ENCODE measurements at places on chromosomes 1 and 21. TPM values are rescaled to one million over a fixed set of nuclear protein-coding genes. Genes with fewer than 3 reads are reported as not detected.

OR2T35 gene
- not detected for polyA plus RNA-seq

AMY1C gene
- polyA plus RNA-seq: not detected

ATP1A1 gene
- polyA plus RNA-seq: 184 TPM

UBQLN4 gene
- 33.9 TPM for polyA plus RNA-seq

COL24A1 gene
- 1.3 TPM for polyA plus RNA-seq

KCND3 gene
- 3.0 TPM for polyA plus RNA-seq

OR2T11 gene
- not detected for polyA plus RNA-seq

DNASE2B gene
- not detected for polyA plus RNA-seq

SPATA46 gene
- not detected for polyA plus RNA-seq

PPFIA4 gene
- polyA plus RNA-seq: 0.53 TPM

HCRTR1 gene
- not detected for polyA plus RNA-seq

RAP1GAP gene
- polyA plus RNA-seq: 4.6 TPM

TMEM240 gene
- polyA plus RNA-seq: 30.3 TPM

SUSD4 gene
- 70.1 TPM for polyA plus RNA-seq

GNG12 gene
- 121 TPM for polyA plus RNA-seq

ATF6 gene
- polyA plus RNA-seq: 7.9 TPM

ST6GALNAC3 gene
- polyA plus RNA-seq: 4.0 TPM

DNA sequence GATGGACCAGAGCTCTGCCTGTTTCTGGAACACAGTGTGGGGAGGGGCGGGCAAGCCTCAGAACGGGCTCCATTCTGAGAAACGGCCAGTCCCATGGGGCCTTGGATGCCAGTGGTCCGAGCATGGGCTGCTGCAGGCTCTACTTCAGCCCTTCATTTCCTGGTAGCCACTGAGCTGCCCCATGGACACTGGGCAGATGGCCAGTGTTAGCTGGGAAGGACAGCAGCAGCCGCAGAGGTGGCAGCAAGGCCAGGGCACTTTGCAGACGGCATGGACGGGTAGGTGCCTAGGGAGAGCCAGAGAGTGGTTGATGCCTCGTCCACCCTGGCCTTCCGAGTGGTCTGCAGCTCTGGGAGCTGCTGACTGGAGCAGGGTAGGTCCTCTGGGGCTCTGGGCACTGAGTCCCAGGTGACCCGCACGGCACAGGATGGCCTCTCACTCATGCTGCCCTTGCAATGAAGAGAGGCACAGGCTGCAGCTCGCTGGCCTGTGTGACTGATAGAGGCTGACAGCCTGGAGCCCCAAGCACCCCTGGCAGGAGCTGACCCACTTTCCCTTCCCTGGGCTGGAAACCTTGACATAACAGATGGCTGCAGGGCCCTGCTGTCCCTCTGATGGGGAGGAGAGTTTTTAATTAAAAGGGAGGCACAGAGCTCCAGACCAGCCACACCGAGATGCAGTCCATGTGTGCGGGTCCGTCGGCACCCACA lies 87.7 kb upstream of the COL6A1 start:
- DNase-seq: no peak
- no peak overlapping the region for H3K4me3 ChIP-seq
- no peaks in the 10 kb centered on the region for H3K36me3 ChIP-seq
- H3K27ac ChIP-seq: no peak overlapping the region
- no peaks in the 10 kb centered on the region for H3K4me1 ChIP-seq

GRCh38 chr1:64967381-64967780 lies 1.0 kb upstream of the JAK1 start:
- no peak overlapping the region for H3K4me3 ChIP-seq
- DNase-seq: no peak
- H3K4me1 ChIP-seq: peaks cover 2% of the 10 kb centered on the region
- H3K36me3 ChIP-seq: no peaks in the 10 kb centered on the region
- H3K27me3 ChIP-seq: no peaks in the 10 kb centered on the region
- H3K27ac ChIP-seq: no peak overlapping the region

GRCh38 chr1:225607355-225607754 lies 45.6 kb downstream of the ENAH start:
- H3K27ac ChIP-seq: peak overlapping the region; percentile 28
- no peaks in the 10 kb centered on the region for H3K27me3 ChIP-seq
- DNase-seq: no peak
- H3K36me3 ChIP-seq: no peaks in the 10 kb centered on the region
- H3K4me3 ChIP-seq: no peak overlapping the region

DNA sequence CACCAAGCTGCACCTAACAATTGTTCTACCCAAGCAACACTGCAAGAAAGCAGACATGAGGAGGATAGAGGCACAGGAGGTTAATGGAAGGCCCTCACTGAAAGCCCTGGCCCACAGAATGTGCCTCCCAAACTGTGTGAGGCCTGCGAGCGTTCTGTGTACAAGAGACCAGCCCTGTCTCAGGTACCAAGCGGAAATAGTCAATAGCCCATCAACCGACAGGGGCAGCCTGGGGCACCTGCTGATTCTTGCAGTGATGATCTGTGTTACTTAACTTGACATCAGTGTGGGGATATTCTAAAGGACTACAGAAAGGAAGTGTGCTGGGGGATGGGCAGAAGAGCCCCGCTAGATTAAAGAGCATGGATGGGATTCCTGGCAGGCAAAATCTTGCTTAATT lies 392.4 kb downstream of the KCNH1 start:
- no peaks in the 10 kb centered on the region for H3K4me1 ChIP-seq
- no peak for DNase-seq
- no peak overlapping the region for H3K27ac ChIP-seq
- H3K27me3 ChIP-seq: no peaks in the 10 kb centered on the region
- H3K4me3 ChIP-seq: no peak overlapping the region
- H3K36me3 ChIP-seq: no peaks in the 10 kb centered on the region

DNA sequence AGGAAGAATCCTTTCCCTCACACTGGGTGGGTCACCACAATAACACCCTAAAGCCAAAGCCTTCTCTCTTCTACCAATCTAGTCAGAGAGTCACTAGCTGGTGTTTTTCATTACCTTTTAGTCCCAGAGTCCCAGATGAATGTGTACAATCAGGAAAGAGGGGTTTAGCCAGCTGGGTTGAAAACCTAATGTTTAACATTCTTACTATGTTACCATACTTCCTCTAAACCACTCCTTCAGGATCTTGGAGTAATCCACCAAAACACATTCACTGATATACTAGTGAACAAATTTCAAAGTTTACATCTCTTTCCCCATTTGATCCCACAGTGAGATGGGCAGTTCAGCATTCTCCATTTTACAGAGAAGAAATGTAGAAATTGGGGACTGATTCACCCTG lies 9.7 kb downstream of the LPAR3 start:
- no peaks in the 10 kb centered on the region for H3K27me3 ChIP-seq
- H3K36me3 ChIP-seq: no peaks in the 10 kb centered on the region
- no peak overlapping the region for H3K4me3 ChIP-seq
- no peak overlapping the region for H3K27ac ChIP-seq
- H3K4me1 ChIP-seq: no peaks in the 10 kb centered on the region

- H3K4me1 ChIP-seq: peaks cover 13% of the 10 kb centered on the region
- peak overlapping the region; percentile 29 for H3K4me3 ChIP-seq
- H3K36me3 ChIP-seq: no peaks in the 10 kb centered on the region
- peak; percentile 71 for DNase-seq
Observed at GRCh38 chr21:45130324-45130774, 56.0 kb downstream of the ADARB1 start.

GRCh38 chr1:61125263-61125662 lies 42.9 kb downstream of the NFIA start:
- H3K4me1 ChIP-seq: peaks cover 2% of the 10 kb centered on the region
- no peaks in the 10 kb centered on the region for H3K27me3 ChIP-seq

GRCh38 chr1:101509370-101509769 lies 272.6 kb downstream of the S1PR1 start:
- no peak overlapping the region for H3K27ac ChIP-seq
- no peak for DNase-seq
- H3K4me3 ChIP-seq: no peak overlapping the region

DNA sequence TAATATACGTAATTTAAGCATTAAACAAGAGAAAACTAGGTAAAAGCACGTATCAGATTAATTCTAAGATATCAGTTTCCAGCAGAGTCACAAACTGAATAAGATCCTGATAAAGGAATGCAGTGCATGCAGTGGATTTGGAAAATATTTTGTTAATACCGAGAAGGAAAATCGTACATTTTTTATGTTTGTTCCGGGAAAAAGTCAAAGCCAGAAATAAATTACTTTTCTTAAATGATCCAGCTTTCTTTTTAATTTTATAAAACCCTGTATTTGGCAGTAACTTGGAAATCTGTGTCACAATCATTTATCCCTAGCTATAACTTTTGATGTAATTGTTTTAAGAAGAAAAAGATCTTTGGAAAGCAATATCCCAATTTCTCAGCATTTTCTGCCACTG lies 955 bp downstream of the PALMD start:
- H3K4me3 ChIP-seq: peak overlapping the region; percentile 31
- H3K27me3 ChIP-seq: no peaks in the 10 kb centered on the region

- H3K4me3 ChIP-seq: peak overlapping the region; percentile 89
- no peaks in the 10 kb centered on the region for H3K36me3 ChIP-seq
- H3K27me3 ChIP-seq: no peaks in the 10 kb centered on the region
- H3K27ac ChIP-seq: peak overlapping the region; percentile 80
- no peak for DNase-seq
- H3K4me1 ChIP-seq: peaks cover 2% of the 10 kb centered on the region
Observed at GRCh38 chr1:228101994-228102790, 933 bp downstream of the C1orf35 start.

DNA sequence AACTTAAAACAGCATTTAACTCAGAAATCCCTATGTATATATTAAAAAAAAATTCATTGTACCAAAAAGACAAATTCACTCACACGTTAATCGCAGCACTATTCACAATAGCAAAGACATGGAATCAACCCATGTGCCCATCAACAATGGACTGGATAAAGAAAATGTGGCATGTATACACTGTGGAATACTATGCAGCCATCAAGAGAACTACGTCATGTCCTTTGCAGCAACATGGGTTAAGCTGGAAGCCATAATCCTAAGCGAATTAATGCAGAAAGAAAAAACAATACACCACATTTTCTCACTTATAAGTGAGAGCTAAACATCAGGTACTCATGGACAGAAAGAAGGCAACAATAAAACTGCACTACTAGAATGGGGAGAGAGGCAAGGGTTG lies 99.4 kb downstream of the FAF1 start:
- H3K4me1 ChIP-seq: no peaks in the 10 kb centered on the region
- H3K36me3 ChIP-seq: no peaks in the 10 kb centered on the region
- no peaks in the 10 kb centered on the region for H3K27me3 ChIP-seq
- H3K27ac ChIP-seq: no peak overlapping the region

GRCh38 chr1:39189592-39190041 lies 14.9 kb upstream of the MACF1 start:
- no peak overlapping the region for H3K4me3 ChIP-seq
- DNase-seq: no peak
- H3K27me3 ChIP-seq: no peaks in the 10 kb centered on the region
- H3K36me3 ChIP-seq: no peaks in the 10 kb centered on the region
- H3K27ac ChIP-seq: no peak overlapping the region
- peaks cover 2% of the 10 kb centered on the region for H3K4me1 ChIP-seq

GRCh38 chr1:23132033-23132432 lies 36.6 kb downstream of the LUZP1 start:
- no peak overlapping the region for H3K27ac ChIP-seq
- peaks cover 1% of the 10 kb centered on the region for H3K4me1 ChIP-seq
- no peak for DNase-seq
- no peak overlapping the region for H3K4me3 ChIP-seq

- no peak overlapping the region for H3K27ac ChIP-seq
- H3K36me3 ChIP-seq: no peaks in the 10 kb centered on the region
- DNase-seq: no peak
- no peaks in the 10 kb centered on the region for H3K4me1 ChIP-seq
- no peaks in the 10 kb centered on the region for H3K27me3 ChIP-seq
Observed at GRCh38 chr1:101112051-101112780, 86.6 kb upstream of the DPH5 start.

- no peaks in the 10 kb centered on the region for H3K27me3 ChIP-seq
- no peaks in the 10 kb centered on the region for H3K36me3 ChIP-seq
- no peak overlapping the region for H3K4me3 ChIP-seq
- H3K27ac ChIP-seq: no peak overlapping the region
- H3K4me1 ChIP-seq: no peaks in the 10 kb centered on the region
Observed at GRCh38 chr1:45407629-45408287, 67.5 kb upstream of the MUTYH start.

GRCh38 chr21:45573452-45574035 lies 31.3 kb upstream of the SLC19A1 start:
- H3K27me3 ChIP-seq: no peaks in the 10 kb centered on the region
- H3K36me3 ChIP-seq: no peaks in the 10 kb centered on the region
- no peak overlapping the region for H3K4me3 ChIP-seq
- peaks cover 14% of the 10 kb centered on the region for H3K4me1 ChIP-seq
- H3K27ac ChIP-seq: no peak overlapping the region

DNA sequence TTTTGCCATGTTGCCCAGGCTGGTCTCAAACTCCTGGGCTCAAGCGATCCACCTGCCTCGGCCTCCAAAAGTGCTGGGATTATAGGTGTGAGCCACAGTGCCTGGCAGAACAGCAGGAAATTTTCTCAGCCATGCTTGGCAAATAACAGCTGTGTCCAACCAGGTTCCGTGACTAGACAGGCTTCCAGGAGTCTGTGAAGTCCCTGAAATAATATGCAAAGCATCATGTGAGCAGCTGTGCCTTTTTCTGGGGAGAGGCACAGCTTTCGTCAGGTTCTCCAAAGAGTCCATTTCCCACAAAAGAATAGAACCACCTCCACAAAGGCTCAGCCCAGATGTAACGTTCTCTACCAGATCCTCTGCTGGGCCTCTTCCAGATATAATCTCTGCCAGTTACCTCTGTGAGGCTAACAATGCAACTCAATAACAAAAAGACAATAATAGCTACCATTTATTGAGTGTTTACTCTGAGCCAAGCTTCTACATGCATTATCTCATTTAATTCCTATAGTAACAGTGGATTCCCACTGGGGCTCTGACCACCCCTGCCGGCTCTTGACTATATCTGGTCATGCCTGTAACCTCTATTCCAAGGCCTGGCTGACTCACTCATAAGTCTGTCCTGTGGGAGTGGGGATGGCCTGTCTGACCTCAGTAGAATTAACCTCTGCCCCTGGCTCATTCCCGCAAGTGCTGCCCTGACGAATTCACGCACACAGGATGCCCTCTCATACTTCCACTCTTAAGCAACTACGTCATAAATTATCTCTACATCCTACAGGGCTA lies 4.0 kb upstream of the NKAIN1 start:
- H3K4me3 ChIP-seq: no peak overlapping the region
- no peaks in the 10 kb centered on the region for H3K36me3 ChIP-seq
- no peaks in the 10 kb centered on the region for H3K27me3 ChIP-seq
- H3K4me1 ChIP-seq: no peaks in the 10 kb centered on the region
- no peak overlapping the region for H3K27ac ChIP-seq
- no peak for DNase-seq

DNA sequence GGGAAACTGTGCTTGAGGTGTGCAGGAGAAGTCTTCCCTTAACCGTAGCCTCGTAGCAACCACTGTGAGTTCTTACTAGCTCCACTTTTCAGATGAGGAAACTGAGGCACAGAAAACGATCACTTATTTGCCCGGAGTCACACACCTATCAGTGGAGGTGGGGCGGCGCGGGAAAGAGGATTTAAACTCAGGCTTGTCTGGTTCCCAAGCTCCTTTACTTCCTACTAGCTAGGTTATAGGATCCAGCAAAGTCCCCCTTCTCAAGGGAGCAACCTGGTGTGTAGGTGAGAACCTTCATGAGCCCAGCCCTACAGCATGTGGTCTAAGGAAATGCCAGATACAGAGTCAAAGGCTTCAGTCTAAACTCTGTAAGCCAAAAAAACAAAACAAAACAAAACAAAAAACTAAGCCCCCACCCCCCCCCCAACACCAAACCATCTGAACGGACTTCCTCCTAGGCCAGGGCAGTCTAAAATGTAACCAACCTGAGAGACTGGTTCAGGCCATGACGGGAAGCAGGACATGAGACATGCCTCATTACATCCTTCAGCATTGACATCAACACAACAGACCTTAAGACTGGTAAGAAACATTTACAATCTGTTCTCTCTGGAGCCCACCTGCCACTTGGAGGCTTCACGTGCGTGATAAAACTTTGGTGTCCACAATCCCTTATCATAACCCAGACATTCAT lies 709 bp upstream of the FBXO42 start:
- peak; percentile 9 for DNase-seq
- H3K27ac ChIP-seq: peak overlapping the region; percentile 69
- peak overlapping the region; percentile 64 for H3K4me3 ChIP-seq
- no peaks in the 10 kb centered on the region for H3K27me3 ChIP-seq
